ENCODE measurements at places on chromosomes 1 and 21. TPM values are rescaled to one million over a fixed set of nuclear protein-coding genes. Genes with fewer than 3 reads are reported as not detected.

GRCh38 chr1:32105338-32105737 is 2.5 kb upstream of the KPNA6 start:
- no peaks in the 10 kb centered on the region for H3K27me3 ChIP-seq
- H3K36me3 ChIP-seq = peaks cover 19% of the 10 kb centered on the region
- H3K4me1 ChIP-seq = peaks cover 15% of the 10 kb centered on the region
- H3K4me3 ChIP-seq = no peak overlapping the region
- DNase-seq = no peak

DNA sequence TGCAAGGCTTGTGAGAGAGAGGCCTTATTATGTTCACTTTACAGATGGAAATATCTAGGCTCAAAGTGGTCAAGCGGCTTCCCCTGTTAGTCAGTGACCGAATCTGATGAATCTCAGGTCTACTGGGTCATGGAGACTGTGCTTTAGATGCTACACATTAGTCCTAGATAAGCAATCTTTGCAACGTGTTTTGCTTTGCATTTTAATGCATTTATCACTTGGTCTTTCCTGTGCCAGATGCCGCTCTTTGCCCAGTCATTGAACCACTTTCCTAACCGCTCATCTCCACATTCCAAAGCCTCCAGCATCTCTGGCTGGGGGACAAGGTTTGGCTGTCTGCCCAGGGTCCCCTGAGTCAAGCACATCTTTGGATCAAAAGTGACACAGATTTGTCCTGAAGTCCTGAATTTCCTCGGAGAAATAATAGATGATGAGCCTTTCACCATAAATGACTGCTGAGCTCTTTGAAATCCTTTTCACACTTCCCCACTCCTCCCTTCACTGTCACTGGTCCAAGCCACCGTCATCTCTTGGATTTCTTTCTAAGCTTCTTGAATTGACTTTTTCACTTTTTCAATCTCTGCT is 96.0 kb upstream of the USP24 start:
- peaks cover 6% of the 10 kb centered on the region for H3K4me1 ChIP-seq
- H3K27ac ChIP-seq = no peak overlapping the region
- no peaks in the 10 kb centered on the region for H3K27me3 ChIP-seq
- DNase-seq = no peak

The LRIG2 gene
- total RNA-seq = 10.9 TPM

The ZNF683 gene
- 1.1 TPM for total RNA-seq

All from upper lobe of right lung (tissue), 1 donor.